NCI-H1092 (cell line): ENCODE measurements at places on chromosomes 12 and 14.
A peak's percentile ranks its signal among the peaks of the same experiment; 100 is the strongest.

DNA sequence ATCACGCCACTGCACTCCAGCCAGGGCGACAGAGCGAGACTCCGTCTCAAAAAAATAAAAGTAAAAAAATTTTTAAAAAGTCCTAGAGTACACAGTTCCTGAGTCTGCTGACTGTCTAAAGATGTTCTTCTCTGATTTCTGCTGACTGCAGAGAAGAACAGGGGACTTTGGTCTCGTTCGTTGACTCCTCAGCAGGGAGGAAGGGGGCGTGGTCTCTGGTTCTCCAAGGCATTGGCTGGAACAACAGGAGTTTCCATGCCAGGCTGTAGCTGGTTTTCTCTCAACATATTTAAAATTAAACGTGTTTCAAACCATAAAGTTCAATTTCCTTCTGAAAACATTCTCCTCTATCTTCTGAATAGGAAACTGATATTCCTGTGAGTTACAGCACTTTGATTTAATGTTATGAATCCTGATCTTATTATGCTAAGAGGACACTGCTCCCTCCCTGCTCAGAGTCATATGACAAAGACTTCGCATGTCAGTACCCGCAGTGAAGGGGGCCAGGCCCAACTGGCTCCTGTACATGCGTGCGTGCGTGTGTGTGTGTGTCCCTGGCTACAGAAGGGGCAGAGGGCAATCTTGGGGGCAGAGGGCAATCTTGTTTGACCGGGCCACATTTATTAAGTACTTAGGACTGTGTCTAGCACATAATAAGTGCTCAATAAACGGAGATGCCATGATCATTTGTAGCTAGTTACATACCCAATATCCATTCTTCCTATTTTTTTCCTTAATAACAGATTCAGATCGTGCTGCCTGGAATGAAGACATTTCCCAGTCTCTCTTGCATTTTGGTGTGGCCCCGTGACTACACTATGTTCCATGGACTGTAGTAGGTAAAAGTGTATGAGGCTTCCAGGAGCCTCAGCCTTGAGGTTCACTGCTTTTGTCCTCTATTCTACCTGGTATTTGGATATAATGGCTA, 16.5 kb upstream of the HNF1A start:
- no peak for DNase-seq

- DNase-seq, result no peak
Observed at GRCh38 chr14:59997449-59997848, 77.5 kb downstream of the LRRC9 start.

GRCh38 chr14:49008363-49008762, 577.8 kb downstream of the RPS29 start:
- DNase-seq, result no peak

- no peak for DNase-seq
Observed at GRCh38 chr12:66119870-66120241, 10.7 kb downstream of the LLPH start.

DNA sequence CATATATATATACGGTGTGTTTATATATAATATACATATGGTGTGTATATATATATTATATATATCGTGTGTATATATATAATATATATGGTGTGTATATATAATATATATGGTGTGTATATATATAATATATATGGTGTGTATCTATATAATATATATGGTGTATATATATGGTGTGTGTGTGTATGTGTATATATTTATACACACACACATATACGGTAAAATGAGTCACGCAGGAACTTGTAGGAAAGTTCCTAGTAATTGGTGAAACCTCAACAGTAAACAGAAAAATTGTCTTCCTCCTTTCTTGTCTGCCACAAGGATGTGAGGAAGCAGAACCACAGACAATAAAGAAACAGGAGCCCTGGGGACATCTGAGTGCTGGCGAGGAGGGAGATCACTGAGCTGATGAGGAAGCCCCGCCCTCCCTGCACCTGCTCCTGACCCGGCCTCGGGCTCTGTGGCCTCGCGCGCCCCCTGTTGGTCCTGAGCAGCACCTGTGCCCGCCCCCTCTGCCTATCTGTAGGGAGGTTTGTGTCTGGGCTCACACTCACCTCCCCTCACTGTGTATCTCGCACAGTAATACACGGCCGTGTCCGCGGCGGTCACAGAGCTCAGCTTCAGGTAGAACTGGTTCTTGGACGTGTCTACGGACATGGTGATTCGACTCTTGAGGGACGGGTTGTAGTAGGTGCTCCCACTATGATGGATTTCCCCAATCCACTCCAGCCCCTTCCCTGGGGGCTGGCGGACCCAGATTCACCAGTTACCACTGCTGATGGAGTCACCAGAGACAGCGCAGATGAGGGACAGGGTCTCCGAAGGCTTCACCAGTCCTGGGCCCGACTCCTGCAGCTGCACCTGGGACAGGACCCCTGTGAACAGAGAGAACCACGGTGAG, 1079.4 kb downstream of the TMEM121 start:
- DNase-seq, result no peak

- DNase-seq, result no peak
Observed at GRCh38 chr12:25497021-25497420, 56.1 kb downstream of the LMNTD1 start.

GRCh38 chr12:21330682-21331253, 3.9 kb downstream of the SLCO1A2 start:
- DNase-seq, result no peak

DNA sequence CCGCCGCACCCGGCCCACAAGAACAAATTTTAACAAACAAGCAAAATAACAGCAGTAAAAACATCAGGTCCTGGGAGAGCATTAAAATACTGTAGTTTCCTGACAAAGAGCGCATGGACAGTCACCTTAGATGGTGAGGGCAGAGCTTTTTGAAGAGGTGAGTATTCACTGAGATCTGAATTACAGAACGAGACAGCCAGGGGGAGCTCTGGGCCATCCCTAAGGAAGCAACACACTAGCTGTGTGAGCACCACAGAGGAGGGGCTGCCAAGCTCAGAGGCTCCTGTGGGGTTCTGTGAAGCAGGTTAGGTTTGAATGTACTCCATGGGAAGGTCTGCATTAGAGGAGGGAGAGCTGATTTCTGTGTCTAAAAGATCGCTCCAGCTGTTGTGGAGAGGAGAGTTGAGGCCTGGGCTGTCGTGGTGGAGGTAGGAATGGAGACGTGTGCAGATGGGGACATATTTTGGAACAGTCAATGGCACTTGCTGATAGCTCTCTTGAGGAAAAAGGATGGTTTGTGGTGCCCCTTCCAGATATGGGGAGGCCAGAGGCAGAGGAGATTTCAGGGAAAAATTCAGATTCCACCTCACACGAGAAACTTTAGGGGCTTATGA, 72.9 kb downstream of the TRAFD1 start:
- DNase-seq, result peak; percentile 10

DNA sequence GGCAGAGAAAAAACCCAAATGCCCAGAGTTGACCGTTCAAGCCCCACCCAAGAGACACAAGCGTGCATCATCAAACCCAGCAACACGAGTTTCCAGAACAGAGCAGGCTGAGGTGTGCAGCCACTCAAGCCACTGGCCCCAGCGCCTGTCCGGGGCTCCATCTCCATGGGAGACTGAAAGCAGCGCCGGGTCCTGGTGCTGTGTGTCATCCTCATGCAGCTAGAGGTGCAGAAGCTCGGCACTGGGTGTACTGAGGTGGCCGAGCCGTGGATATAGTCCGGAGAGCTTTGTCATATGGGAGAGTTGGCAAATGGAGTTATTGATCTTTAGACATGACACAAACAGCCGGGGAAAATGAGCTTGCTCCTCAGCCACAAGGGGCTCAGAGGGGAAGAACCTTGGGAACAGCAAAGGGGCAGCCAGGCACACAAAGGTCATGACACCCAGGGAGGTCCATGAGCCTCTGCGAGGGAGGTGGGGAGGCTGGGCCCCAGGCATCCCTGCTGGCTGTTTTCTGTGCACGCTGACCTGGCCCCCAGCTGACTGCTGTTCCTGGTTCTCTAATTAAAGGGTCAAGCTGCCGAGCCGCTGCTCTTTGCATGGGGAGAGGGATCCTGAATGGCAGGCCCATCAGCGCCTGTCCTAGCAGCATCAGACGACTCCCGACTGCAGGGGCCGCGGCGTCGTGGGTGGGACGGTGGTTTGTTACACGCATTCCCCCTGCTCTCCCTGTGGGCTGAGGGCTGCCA, 145.4 kb upstream of the SFSWAP start:
- no peak for DNase-seq

- DNase-seq, result no peak
Observed at GRCh38 chr12:125187148-125187745, 122.0 kb downstream of the AACS start.

- no peak for DNase-seq
Observed at GRCh38 chr12:6463216-6463615, 7.3 kb downstream of the VAMP1 start.

DNA sequence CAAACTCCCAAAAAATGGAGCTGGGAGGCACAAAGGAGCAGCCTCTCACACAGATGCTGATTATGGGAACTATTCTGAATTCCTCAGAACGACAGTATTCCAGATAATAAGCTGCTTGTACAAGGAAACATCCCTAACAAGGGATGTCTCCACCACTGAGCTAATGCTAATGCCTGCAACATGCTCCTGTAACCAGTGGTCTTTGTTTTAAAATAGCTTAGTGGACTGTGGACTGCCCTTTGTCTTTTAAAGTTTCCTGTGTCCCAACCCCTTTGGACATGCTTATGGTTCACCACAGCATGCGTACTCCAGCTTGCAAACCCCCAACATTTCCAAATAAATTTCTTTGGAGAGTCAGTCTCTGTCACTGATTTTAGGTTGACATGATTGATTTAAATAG, 16.4 kb upstream of the PITPNM2 start:
- no peak for DNase-seq

- no peak for DNase-seq
Observed at GRCh38 chr14:44265246-44265645, 241.8 kb downstream of the FSCB start.

GRCh38 chr12:53808023-53808705, 56.4 kb upstream of the CISTR start:
- DNase-seq, result no peak

- DNase-seq, result peak; percentile 78
Observed at GRCh38 chr12:68342966-68343365, 10.8 kb upstream of the MDM1 start.

GRCh38 chr12:68162374-68162773, 2.8 kb upstream of the IFNG start:
- DNase-seq, result no peak

DNA sequence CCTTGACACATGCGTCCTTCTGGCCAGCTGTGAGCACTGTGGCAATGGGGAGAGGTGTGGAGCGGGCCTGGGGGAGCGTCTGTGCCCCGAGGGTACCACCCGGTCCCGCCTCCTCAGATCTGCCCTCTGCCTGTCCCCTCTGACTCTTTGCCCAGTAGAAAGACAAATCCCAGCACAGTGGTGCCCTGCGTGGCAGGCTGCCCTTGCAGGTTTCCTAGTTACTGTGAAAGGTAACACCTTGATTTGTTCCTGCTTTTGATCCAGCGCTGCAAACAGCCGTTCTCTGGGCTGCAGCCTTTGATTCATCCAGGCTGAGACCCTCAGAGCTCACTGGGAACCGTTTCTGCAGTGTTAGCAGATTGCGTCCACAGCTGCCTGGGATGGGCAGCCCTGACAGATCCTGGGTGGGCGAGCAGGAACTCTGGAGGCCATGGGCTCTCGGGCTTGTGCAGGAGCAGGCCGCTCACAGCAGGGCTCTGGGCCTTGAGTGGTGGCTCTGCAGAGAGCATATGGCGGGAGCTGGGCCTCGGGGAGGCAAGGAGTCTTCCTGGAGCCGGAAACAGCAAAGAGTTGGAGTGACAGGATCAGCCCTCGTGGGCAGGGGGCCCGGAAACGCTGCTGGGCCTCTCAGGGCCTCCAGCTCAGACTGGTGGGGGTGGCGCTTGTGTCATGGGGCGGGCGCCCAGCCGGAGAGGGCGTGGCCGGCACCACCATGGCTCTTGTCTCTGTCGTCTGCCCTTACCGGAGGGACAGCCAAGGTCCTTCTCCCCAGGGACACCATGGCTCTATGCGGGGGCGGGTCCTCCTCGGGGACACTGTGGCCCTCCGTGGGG, 16.6 kb downstream of the FBRSL1 start:
- DNase-seq, result no peak

DNA sequence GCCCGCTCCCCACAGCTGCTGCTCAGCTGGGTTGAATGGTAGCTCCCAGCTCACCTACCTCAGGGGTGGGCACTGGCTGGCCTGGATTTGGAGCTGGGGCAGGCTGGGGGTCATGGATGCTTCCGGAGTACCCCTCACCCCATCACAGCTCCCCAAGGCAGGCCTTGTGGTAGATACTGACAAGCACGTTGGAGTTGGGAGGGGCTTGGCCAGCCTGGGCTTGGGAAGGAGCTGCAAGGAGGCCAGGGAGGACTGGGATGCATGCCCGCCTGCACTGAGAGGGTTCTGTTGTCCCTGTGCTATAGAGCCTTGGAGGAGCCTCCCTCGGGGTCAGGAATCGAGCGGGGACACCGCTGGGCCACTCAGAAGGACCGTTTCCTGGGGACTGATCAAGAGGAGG, 14.2 kb downstream of the TMEM63C start:
- DNase-seq, result no peak

DNA sequence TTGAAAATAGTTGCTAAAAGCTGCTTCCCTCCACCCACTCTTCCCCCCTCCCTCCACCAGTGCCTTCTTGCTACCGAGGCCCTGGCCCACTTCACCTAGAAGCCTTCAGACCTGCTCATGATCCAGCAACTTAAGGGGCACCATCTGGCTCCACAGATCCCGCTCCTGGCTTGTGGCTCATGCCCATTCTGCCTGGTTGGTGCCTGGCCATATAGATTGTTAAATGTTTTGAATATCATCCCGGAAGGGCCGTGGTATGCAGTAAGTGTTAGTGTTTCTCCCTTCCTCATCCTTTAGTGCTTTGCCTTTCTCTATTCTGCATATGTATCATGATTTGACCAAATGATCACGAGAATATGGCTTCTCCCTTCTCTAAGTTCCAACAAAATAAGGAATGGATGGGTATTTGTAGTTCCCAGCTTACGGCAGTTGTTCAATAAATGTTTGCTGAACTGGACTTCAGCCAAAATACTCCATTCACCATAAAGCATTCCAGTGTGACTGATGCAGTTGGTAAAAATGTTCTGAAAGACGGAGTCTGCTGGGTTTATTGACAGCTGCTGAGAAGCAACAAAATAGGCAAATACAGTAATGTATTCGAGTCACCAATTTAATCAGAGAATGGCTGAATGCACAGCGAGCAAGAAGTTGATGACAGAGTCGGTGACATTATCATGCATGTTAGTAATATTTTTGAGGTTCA, 30.7 kb downstream of the GRIP1 start:
- no peak for DNase-seq

- no peak for DNase-seq
Observed at GRCh38 chr14:28298156-28298555, 468.4 kb upstream of the FOXG1 start.

DNA sequence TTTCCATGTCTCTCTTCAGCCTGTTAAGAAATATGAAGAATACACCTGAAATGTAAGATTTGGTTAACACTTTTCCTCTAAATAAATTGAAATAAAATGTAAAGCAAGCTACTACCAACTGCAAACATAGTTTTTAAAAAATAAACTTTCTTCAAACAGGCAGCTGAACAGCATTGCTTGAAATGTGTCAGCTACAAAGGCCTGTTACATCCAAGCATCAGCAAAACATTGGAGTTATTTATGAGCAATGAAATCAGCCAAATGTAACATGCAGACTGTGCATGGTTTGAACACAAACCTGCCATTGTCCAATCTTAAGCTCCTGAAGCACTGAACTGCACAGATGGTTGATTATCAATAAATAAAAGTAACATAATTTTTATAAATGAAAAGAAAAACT, 291.3 kb downstream of the ACSS3 start:
- DNase-seq, result no peak
